Activated CD8-positive, alpha-beta memory T cell treated with anti-CD3 and anti-CD28 coated beads, Interleukin-2, amount 10 ng/mL, durations not matched to agents 7 days and 5 days (primary cell): ENCODE measurements at places on chromosomes 1 and 21. TPM values are rescaled to one million over a fixed set of nuclear protein-coding genes. Genes with fewer than 3 reads are reported as not detected.

KCNE2 gene
- not detected for total RNA-seq

IFI44L gene
- 443 TPM for total RNA-seq

LAD1 gene
- not detected for total RNA-seq

SAMD13 gene
- total RNA-seq, result 0.82 TPM

CHRM3 gene
- not detected for total RNA-seq

DNM3 gene
- total RNA-seq, result 2.2 TPM

TMEM63A gene
- 50.4 TPM for total RNA-seq

PRDM2 gene
- 55.0 TPM for total RNA-seq

SLC35F3 gene
- 16.8 TPM for total RNA-seq

PPCS gene
- 32.0 TPM for total RNA-seq

FBXO2 gene
- total RNA-seq, result 4.6 TPM

LEFTY1 gene
- total RNA-seq, result not detected
